Hematopoietic multipotent progenitor cell (in vitro differentiated cells): ENCODE measurements at places on chromosomes 6 and 20.

- no peak for DNase-seq
Observed at GRCh38 chr6:167682125-167682524, 144.6 kb upstream of the AFDN start.

DNA sequence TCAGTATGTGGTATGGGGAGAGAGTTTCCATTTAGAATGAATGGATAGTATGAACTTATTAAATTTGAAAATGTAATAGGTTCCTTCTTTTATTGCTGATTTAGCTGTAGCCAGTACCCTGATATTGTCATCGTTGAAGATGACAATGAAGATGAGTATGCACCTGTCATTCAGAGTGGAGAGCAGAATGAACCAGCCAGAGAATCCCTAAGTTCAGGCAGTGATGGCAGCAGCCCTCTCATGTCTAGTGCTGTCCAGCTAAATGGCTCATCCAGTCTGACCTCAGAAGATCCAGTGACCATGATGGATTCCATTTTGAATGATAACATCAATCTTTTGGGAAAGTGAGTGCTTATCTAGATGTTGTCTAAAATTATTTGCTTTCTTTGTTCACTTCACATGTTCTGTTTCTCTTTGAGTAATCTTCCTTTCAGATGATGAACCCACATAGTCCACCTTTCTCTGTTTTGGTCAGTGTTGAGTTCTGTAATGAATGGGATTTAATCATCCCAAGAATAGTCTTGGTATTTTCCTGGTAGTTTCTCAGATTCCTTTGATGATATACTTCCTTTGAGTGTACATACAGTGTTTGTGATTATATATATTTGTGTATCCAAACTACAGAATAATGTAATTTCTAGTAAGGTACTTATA is 23.3 kb downstream of the HSF2 start:
- DNase-seq = no peak

DNA sequence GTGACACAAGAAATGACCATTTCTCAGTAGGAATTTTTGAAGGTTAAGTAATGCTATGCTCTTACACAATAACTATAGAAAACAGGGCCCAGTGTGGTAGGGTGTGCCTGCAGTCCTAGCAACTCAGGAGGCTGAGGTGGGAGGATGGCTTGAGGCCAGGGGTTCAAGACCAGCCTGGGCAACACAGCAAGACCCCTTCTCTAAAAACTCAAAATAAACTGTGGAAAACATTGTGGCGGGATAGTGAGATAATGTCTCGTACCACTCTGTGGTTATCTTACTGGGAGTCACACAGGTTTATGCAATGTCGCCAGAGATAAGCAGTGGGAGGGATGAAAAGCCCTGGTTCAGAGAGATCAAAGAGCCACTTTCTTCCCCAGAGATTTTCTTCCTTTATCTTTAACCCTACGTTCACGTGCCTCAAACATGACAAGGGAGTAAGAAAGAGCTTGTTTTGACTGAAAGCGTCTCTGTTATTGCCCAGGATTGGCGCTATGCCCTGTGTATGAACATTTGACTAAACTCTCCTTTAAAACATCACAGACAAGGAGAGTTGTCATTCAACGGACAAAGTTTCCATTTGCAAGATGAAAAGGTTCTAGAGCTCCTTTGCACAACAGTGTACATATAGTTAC is 13.9 kb downstream of the GCM1 start:
- DNase-seq = no peak

DNA sequence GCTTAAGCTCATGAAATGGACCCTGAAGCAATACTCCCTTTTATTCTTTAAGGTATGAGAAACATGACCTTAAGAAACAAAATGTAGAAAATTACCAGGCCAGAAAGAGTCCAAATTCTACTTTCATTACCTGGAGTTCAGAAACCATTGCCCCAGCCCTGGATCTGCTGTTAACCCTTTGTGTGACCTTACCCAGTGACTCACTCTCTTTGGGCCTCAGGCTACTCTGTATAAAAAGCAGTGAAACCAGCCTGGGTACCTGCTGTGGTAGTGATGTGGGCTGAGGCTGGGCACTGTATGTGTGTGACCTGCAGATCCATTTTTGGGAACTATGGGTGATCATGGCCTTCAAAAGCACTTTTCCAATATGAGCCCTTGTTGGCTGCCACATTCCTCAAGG is 47.2 kb downstream of the SLC9A8 start:
- no peak for DNase-seq

- DNase-seq = no peak
Observed at GRCh38 chr20:47557791-47558190, 56.1 kb downstream of the NCOA3 start.

DNA sequence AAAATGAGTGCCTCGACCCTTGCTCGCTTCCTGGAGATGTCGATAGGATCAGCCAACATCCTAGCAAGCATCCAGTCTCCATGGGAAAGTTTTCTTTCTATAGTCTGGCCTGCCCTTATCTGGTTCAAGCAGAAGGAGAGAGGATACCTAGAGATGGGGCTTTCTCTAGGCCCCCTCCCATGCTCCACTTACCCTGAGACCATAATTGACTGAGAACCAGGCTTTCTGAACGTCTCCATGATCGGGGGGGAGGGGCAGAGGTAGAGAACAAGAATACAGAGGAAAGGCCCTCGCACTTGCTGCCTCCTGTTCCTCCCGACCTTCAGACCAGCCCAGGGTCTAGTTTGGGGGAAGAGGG is 31.6 kb upstream of the EPB41L1 start:
- no peak for DNase-seq

DNA sequence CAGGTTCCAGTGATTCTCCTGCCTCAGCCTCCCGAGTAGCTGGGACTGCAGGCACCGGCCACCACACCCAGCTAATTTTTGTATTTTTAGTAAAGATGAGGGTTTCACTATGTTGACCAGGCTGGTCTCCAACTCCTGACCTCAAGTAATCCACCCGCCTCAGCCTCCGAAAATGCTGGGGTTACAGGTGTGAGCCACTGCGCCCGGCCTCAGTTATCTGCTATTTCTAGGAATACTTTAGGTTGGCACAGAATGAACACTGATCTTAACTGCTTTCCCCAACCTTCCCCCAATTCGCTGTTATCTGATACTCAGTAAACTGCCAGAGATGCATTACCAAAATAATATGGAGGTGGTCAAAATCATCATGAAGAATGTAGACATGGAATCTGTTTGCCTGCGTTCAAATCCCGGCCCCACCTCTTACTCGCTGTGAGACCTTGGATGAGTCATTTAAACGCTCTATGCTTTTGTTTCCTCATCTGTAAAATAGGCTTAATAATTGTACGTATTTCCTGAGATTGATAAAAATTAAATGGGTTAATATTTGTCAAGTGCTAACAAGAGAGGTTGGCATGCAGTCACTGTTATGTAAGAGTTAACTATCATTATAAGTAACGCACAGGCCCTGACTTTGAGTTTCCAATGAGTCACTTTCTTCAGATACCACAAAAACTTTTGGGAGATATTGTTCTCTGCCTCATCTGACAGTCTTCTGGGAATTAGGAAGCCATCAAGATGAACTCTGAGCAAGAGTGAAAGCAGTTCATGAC is 44.5 kb upstream of the NCOA3 start:
- no peak for DNase-seq

GRCh38 chr6:113122060-113122459 is 735.1 kb upstream of the MARCKS start:
- no peak for DNase-seq

- DNase-seq = no peak
Observed at GRCh38 chr20:3808544-3808943, 11.8 kb upstream of the AP5S1 start.

DNA sequence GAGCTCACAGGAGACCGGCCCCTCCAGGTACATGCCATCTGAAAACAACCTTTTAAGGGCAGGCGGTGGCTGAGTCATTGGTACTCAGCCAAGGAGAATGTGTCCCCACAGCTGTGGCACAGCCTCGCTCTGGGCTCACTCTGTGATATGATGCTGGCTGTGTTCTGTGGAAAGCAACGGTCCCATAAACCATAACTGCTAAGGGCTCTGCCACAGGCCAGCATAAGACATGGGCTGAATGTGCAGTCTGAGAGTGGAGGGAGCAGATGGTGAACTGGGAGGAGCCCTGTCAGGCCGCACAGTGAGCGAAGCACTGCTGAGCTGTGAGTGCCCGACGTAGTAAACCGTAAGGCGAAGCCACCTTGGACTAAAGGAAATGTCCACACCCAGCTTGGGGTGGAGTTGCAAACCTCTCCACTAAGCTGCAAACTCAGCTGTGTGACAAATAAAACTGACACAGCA is 375.8 kb downstream of the THBS2 start:
- DNase-seq = no peak

- DNase-seq = peak; percentile 98
Observed at GRCh38 chr20:58306421-58307261, 2.9 kb upstream of the RAB22A start.

- DNase-seq = peak; percentile 21
Observed at GRCh38 chr6:157898169-157898568, 75.1 kb downstream of the SNX9 start.

- no peak for DNase-seq
Observed at GRCh38 chr6:49269190-49269589, 193.9 kb downstream of the MMUT start.

DNA sequence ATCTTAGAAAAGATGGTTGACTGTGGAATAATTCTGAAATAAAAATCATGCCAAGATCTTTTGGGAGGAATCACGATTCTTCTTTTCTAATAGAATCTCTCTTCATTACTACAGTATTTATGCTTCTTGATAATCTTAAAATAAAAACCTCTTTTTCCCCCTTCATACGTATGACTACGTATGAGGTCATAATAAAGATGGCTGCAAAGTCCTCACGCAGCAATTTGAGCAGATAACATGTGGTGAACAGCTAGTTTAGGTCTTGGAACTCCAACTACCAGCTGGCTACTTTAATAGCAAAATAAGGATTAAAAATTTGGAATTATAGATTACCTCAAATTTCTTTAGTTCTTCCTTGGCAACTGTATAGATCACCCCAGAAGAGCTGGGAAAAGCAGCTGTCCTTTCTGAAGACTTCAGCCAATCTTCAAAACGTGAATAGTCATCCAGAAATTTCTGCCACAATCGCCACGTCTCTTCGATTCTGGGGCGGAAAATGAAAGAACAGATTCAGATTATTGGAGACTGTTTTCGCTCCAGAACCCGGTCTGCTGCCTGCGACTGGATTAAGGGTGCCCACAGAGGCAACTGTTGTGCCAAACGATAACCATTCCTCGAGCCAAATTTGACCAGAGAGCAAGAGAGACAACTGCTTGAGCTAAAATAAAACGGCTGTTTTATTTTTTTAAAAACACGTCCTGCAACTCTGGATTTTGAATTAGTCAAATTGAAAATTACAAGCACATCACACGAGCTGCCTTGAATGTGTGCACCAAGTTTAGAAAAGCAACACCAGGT is 347.3 kb downstream of the ESR1 start:
- no peak for DNase-seq

DNA sequence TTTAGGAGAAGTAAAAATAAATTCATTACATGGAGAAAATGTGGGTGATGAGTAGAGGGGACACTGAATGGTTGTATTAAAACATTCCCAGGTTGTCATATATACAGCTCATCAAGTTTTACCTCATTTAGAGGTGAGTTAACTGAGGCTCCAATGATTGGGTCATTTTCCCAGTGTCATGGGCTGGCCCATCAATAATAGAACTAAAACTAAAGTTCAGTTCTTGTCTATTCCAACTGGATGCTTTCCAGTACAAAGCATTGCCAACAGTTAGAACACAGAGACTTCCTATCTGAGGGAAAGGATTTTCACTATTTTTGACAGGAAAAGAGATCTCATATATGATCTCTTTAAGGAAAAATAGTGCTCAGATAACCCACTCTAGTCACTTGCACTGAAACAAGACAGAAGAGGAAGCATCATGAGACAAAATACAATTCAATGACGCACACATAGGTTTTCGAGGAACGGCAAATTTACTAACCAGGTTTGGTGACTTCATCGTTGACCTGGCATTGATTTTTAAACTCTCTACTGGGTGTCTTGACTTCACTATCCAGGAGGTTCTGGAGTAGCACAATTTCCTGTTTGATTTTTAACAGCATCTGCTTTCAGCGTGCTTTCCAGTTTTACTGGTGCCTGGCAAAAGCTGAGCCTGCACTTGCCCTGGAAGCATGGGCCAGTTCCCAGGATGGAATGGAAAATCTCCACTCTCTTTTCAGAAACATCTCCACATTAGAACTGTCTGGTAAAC is 195.5 kb upstream of the FBXL4 start:
- DNase-seq = no peak

GRCh38 chr6:74733830-74734620 is 471.8 kb downstream of the COL12A1 start:
- no peak for DNase-seq

GRCh38 chr6:35662999-35663398 is 25.7 kb downstream of the FKBP5 start:
- no peak for DNase-seq

- no peak for DNase-seq
Observed at GRCh38 chr20:41165001-41165882, 27.9 kb downstream of the PLCG1 start.

DNA sequence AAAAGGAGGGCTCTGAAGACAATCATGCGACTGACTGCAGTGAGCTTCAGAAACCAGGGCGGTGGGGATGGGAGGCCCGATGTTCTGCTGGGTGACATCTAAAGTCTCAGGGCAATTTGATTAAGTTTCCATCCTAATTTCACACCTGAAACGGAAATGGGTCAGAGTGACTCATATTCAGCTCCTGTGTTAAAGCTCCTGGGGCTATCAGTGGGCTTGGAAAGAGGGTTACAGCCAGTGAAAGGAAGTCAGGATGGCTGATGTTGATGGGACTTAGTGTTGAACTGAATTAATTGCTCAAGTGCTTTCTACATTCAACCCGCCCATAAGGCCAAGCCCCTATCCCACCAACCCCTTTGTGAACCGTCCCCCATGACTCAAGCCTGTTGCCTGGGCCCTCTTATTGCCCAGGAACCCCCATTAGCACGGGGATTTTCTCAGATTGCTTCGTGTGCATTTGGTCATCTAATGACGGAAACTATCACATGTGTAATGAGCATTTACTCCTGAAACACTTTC is 47.1 kb upstream of the TBC1D7 start:
- DNase-seq = no peak

- DNase-seq = no peak
Observed at GRCh38 chr6:104625536-104625935, 234.2 kb downstream of the HACE1 start.

GRCh38 chr6:52577778-52578463 is 1.1 kb upstream of the TRAM2 start:
- DNase-seq = no peak

DNA sequence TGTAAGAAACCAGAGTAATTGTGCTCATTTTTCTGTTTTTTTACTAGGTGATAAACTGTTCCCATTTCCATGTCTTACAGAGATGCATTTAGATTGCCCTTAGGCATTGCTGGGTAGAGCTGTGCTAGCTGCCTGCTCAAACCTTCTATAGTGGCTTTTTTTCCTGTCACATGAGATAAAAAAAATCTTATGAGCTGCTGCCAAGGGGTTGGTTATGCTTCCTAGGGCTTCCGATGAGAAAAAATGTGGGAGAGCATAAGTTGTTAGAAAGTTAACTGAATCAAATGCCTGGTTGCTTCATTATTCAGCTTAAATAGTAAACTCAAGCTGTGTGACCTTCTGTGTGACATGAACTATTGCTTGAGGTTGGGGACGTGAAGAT is 50.0 kb upstream of the NOX3 start:
- no peak for DNase-seq

GRCh38 chr6:127182501-127182900 is 64.0 kb downstream of the RSPO3 start:
- no peak for DNase-seq
